SJSA1 (cell line): ENCODE measurements at places on chromosomes 3 and 15.

GRCh38 chr3:134308350-134308891, 57.8 kb upstream of the RYK start:
- no peak overlapping the region for H3K4me3 ChIP-seq
- peak; percentile 84 for DNase-seq
- peaks cover 51% of the 10 kb centered on the region for H3K4me1 ChIP-seq
- H3K27ac ChIP-seq: peak overlapping the region; percentile 68
- H3K36me3 ChIP-seq: no peaks in the 10 kb centered on the region

GRCh38 chr3:38151667-38152265, 13.3 kb downstream of the MYD88 start:
- no peak overlapping the region for H3K4me3 ChIP-seq
- H3K4me1 ChIP-seq: no peaks in the 10 kb centered on the region
- no peaks in the 10 kb centered on the region for H3K27me3 ChIP-seq

DNA sequence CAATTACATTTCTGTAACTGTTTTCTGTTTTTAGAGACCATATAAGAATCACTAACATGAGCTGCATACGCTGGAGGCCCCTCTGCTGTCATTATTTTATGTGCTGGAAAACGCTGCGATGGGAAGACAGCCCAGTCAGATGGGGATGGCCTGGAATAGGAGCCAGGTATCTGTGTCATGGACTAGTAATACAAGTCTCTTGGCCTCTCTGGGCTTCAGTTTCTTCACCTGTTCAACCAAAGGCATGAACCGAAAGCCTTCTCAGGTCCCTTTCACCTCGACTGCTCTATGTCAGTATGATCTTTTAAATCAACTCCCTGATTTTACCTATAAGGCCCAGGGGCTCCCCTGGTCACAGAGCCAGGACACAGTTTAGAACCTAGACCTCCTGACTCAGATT, 14.6 kb upstream of the RFTN1 start:
- no peak for DNase-seq
- H3K27me3 ChIP-seq: no peaks in the 10 kb centered on the region
- no peaks in the 10 kb centered on the region for H3K36me3 ChIP-seq
- no peak overlapping the region for H3K27ac ChIP-seq
- H3K4me3 ChIP-seq: no peak overlapping the region

DNA sequence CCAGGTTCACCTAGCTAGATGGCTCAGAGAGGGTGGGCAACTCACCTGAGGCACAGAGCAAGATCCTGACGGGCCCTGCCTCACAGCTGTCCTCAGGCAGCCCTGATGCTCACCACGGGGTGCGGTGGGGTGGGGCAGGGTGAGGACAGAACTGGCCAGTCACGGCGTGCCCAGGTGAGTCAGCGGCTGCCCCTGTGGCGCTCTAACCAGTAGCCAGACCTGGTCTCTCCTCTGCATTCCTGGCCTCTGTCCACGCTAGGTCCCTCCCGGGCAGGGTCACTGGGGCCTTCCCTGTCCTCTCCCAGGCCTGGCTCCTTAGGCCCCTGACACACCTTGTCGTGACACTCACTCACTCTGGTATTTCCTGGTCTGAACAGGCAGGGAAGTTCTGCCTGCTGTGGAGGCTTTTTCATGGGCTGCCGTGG, 901 bp downstream of the ALS2CL start:
- H3K4me3 ChIP-seq: no peak overlapping the region
- no peaks in the 10 kb centered on the region for H3K36me3 ChIP-seq
- H3K27me3 ChIP-seq: no peaks in the 10 kb centered on the region
- peaks cover 13% of the 10 kb centered on the region for H3K4me1 ChIP-seq

- no peaks in the 10 kb centered on the region for H3K4me1 ChIP-seq
- no peak overlapping the region for H3K4me3 ChIP-seq
- DNase-seq: no peak
- peaks cover 40% of the 10 kb centered on the region for H3K27me3 ChIP-seq
- H3K36me3 ChIP-seq: no peaks in the 10 kb centered on the region
- no peak overlapping the region for H3K27ac ChIP-seq
Measured at GRCh38 chr15:98529205-98530145, 118.9 kb upstream of the IGF1R start.

DNA sequence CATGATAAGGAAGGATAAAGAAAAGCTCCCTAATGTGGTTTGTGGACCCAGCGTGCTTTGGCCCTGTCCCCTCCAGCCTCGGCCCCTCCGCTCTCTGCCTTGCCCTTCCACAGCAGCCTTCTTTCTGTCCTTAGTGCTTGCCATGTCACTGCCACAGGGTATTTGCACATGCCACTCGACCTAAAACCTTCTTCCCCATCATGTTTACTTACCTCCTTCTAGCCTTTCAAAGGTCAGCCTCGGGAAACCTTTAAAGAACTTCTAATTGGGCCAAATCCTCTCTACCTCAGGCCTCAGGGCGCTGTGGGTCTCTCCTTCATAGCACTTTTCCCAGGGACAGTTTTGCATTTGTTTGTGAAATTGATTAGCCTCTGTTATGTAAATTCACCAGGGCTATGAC, 73.0 kb downstream of the SCN11A start:
- H3K27ac ChIP-seq: no peak overlapping the region
- no peak overlapping the region for H3K4me3 ChIP-seq
- no peaks in the 10 kb centered on the region for H3K4me1 ChIP-seq
- no peaks in the 10 kb centered on the region for H3K36me3 ChIP-seq

GRCh38 chr15:92840149-92840548, 60.0 kb upstream of the CHD2 start:
- no peaks in the 10 kb centered on the region for H3K36me3 ChIP-seq
- no peaks in the 10 kb centered on the region for H3K27me3 ChIP-seq
- DNase-seq: no peak
